ENCODE measurements at places on chromosomes 12 and 14. TPM values are rescaled to one million over a fixed set of nuclear protein-coding genes. Genes with fewer than 3 reads are reported as not detected.

The RNF212B gene
- not detected for polyA plus RNA-seq

The C3AR1 gene
- polyA plus RNA-seq = 4.3 TPM

The OTOGL gene
- polyA plus RNA-seq = 0.30 TPM

The LYZ gene
- polyA plus RNA-seq = 80.7 TPM

The PEBP1 gene
- polyA plus RNA-seq = 156 TPM

DNA sequence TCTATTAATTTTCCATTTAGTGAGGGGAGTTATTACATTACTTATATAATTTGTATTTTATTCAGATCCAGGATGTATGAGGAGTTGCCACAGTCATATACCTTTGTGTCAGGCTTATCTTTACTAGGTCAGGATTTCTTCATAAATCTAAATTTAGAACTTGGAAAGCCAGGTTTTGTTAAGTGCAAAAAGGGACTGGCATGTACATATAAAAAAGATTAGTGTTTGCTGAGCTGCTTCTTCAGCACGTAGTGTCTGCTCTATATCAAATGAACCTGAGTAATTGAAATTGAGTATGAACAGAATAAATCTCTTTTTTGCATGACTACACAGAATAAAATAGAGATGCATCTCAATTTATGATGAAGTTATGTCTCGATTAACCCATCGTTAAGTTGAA, 157.4 kb downstream of the NUBPL start:
- H3K4me1 ChIP-seq = no peaks in the 10 kb centered on the region
- H3K4me3 ChIP-seq = no peak overlapping the region
- no peaks in the 10 kb centered on the region for H3K36me3 ChIP-seq
- no peak overlapping the region for H3K27ac ChIP-seq
- DNase-seq = no peak

DNA sequence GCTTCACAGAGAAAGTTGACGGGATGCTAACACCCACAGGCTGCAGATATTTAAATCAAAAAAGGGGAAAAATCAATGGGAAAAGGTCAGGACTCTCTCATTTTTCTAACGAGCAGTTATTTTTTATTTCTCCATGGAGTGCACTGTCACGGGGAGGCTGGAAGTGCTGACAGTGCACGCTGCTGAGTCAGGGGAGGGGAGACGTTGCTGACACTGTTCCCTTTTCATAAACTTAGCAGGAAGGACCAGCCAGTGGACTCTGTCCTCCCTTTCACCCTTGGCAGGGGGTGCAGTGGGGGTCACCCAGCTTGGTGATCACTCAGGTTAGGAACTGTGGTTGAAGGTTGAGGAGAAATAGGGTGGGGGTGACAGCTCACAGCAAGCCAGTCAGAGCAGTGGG, 65.6 kb upstream of the FUT8 start:
- no peaks in the 10 kb centered on the region for H3K4me1 ChIP-seq
- H3K27me3 ChIP-seq = no peaks in the 10 kb centered on the region
- H3K36me3 ChIP-seq = no peaks in the 10 kb centered on the region
- peak; percentile 55 for DNase-seq

DNA sequence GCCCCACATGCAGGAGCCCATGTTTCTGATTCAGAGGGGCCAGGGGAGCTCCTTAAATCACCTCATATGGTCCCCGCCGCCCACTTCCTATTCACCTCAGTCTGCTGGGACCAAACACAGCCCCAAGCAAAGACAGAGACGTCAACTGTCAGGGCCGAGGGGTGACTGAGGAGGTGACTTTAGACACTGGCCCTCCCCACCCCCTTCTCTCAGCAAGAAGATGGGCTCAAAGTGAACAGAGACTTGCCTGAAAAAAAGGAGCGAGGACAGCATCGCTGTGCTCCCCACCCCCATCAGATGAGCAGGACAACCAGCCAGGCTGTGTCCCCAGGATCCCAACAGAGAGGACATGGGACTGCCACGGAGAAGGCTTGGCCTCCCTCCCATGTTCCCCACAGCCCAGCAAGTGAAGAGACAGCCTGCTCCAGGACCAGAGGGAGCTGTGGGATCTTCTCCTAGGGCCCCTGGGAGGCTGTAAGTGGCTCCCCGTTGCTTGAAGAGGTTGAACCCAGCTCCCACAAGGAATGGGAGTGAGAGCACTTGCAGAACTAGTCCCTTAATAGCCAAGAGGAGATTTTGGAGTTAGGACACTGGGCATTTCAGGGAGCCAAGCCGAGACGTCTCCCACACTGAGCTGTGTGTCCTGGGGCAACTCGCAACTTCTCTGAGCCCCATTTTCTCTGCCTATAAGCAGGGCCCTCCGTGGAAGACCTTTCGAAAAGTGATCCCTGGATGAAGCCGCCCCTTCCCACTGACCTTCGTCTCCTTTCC, 1.3 kb upstream of the KRT79 start:
- H3K27ac ChIP-seq = no peak overlapping the region
- no peak overlapping the region for H3K4me3 ChIP-seq
- DNase-seq = no peak
- H3K4me1 ChIP-seq = no peaks in the 10 kb centered on the region
- H3K27me3 ChIP-seq = peaks cover 20% of the 10 kb centered on the region

DNA sequence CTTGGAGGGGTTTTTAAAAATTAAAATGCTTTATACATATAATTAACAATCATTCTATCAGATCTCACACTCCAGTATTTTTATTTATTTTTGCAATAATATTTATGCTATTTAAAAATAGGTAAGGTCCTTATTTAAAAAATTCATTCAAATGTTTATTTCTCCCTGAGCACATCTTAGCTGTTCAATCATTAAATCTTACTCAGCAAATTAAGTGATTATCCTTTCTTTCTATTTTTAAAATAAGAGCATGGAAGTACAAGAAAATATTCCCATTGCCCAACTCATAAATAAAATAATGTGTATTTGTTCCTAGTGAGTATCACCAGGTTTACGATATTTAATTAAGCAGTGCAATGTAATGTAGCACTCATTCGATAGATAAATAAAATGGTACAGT, 357.2 kb upstream of the RPL10L start:
- no peaks in the 10 kb centered on the region for H3K4me1 ChIP-seq
- H3K27me3 ChIP-seq = no peaks in the 10 kb centered on the region
- H3K4me3 ChIP-seq = no peak overlapping the region
- no peaks in the 10 kb centered on the region for H3K36me3 ChIP-seq
- no peak for DNase-seq

DNA sequence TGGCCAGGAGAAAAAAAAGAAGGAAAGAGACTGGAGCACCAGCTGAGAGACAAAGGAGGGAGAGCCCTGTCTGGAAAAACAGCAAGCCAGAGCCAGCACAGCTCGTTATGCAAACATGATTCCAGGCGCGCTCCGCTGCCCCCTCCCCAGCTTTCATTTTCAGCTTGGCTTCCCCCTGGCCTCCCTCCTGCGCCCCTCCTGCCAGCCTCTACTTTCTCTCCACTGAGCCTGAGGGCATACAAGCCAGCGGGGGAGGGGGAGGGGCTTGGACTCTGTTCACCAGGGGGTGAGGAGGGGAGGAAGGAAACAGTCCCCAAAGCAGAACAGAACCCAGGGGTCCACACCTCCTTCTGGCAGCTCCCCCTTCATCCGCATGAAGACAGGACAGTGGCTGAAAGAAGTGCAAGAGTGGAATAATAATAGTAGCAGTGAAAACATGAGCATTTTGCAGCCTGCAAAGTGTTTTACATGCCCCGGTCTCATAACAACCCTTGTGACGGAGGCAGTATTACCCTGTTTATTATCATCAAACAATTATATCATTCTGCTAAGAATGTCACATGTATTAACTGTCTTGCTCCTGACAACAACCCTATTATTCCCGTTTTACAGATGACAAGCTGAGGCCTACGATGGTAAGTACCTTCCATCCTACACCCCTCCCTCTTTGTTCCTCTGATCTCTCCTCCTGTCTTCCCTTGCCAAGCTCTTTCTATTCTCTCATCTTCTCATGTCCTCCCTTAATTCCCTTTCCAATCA, 24.2 kb downstream of the SMUG1 start:
- no peak overlapping the region for H3K27ac ChIP-seq
- no peak overlapping the region for H3K4me3 ChIP-seq
- H3K36me3 ChIP-seq = no peaks in the 10 kb centered on the region
- peaks cover 60% of the 10 kb centered on the region for H3K4me1 ChIP-seq
- H3K27me3 ChIP-seq = peaks cover 8% of the 10 kb centered on the region

DNA sequence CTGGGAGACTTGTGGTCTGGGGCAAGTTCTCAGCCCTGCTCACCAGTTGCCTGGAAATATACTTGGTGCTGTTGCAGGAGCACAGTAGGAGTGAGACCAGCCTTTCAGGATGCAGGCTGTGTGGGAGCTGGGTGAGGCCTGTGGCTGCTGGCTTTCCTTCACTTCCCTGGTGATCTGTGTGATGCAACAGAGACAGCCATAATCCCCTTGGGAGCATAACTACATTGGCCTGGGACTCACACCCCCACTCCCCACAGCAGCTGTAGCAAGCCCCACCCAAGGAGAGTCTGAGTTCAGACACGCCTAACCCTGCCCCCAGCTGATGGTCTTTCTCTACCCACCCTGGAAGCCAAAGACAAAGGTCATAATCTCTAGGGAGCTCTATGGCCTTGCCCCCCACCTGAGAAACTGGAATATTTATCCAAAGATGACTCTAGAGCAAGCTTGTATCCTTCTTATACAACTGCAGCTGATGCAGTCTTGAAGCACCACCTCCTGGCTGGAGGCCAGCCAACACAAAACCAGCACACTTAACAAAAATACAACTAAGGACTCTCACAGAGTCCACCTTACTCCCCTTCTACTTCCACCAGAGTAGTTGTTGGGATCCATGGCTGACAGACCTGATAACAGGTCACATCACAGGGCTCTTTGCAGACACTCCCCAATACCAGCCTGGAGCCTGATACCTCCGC, 190.4 kb upstream of the CPNE8 start:
- H3K36me3 ChIP-seq = no peaks in the 10 kb centered on the region
- no peak for DNase-seq
- no peak overlapping the region for H3K4me3 ChIP-seq
- no peak overlapping the region for H3K27ac ChIP-seq
- no peaks in the 10 kb centered on the region for H3K4me1 ChIP-seq
- no peaks in the 10 kb centered on the region for H3K27me3 ChIP-seq

DNA sequence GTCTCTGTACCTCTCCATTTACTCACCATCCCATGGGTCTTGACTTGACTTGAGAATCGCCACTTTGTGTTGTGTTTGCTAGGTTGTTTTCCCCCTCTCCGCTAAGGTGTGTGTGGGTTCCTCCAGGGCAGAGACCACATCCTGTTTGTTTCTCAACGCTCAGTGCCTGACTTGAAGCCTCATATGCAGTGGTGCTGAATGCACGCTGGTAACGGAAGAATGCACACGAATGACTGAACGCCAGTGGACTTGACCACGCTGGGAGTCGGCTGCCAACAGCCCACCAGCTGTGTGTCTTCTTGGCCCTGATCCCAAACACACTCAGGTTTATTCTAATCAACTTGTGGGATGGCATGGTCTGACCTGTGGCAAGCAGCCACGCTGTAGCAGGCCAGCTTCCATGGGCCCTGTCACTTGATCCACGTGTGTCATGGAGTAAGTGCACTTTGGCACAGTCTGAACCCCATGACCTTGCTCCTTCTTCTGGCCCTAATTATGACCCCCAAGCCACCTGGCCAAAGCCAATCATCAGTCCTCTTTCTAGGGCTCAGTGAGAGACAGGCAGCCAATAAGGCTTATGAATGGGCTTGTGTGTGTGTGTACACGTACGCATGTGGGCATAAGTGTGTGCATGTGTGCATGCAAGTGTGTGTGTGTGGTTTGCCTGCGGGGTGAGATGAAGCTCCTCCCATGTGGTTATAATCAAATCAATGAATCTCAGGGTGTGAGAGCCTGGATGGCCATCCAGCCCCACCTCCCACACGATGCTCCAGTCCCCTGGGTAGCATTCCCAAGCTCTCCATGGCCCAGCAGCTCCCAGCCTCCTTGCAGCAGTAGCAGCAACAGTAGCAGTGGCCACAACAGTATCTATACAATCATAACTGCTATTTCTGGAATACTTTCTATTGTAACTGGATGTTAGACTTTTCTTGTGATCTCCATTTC, 6.4 kb upstream of the TC2N start:
- peaks cover 24% of the 10 kb centered on the region for H3K4me1 ChIP-seq
- no peaks in the 10 kb centered on the region for H3K27me3 ChIP-seq
- no peak overlapping the region for H3K4me3 ChIP-seq
- H3K27ac ChIP-seq = no peak overlapping the region

DNA sequence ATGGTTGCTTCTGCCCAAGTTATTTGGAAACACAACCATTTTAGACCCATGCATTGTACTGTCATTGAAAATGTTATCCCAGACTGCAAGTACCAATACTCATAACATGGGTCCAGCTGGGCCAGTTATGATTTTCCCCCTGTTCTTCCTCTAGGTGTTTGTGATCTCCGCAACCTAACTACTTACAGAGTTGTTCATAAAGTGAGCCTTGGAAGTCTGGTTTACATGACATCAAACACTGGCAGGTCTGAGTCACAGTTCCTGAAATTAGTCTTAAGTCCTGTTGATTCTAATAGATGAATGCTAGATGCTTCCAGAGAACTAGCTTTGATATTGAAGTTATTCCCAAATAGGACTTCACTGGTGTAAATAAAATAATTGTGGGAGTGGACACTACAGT, 487.0 kb downstream of the MED13L start:
- no peak overlapping the region for H3K27ac ChIP-seq
- no peak for DNase-seq
- H3K4me3 ChIP-seq = no peak overlapping the region

DNA sequence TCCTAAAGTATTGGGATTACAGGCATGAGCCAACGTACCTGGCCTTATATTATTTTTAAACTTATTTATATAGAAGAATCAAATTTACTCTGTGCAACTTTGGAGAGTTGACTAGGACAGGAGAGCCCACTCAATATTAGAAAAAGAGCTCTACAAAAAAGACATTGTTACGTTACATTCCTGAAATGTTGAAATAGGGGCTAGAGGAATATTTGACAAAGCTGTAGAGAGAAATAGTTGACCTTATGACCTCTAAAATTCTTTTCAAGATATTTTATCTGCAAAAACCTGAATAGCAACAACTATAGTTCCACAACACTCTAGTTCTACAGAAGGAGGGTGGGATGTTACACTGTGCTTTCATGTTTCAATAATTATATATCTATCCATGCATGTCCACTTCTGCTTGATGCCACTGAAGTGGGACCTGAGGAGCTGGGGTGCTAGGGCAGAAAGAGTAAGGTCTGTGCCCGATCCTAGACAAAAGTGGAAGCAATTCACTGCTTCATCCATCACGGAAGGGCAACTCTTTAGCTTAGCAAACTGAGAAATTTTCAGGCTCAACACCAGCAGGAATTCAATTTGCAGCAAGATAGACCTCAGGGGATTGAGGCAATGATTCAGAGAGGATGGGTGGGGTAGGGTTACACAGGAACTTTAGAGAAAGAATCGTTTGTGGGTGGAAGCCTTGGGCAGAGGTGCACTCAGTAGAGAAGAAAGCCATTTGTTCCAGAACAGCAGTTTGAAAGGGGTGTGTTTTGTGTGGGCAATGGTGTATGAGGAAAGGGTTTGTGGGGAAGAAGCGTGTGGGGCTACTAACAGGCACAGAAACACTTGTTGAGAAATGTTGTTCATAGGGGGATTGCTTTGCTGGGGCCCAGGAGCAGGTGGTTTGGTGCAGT, 16.0 kb upstream of the RNASE10 start:
- H3K4me3 ChIP-seq = no peak overlapping the region
- H3K4me1 ChIP-seq = no peaks in the 10 kb centered on the region
- no peaks in the 10 kb centered on the region for H3K36me3 ChIP-seq
- no peak overlapping the region for H3K27ac ChIP-seq

GRCh38 chr14:36426836-36427235, 93.2 kb downstream of the NKX2-1 start:
- no peak overlapping the region for H3K27ac ChIP-seq
- H3K4me3 ChIP-seq = no peak overlapping the region
- H3K4me1 ChIP-seq = peaks cover 2% of the 10 kb centered on the region
- no peaks in the 10 kb centered on the region for H3K36me3 ChIP-seq
- H3K27me3 ChIP-seq = no peaks in the 10 kb centered on the region

GRCh38 chr12:4849115-4849541, 60.6 kb upstream of the KCNA1 start:
- H3K27me3 ChIP-seq = no peaks in the 10 kb centered on the region
- no peak overlapping the region for H3K27ac ChIP-seq
- H3K4me3 ChIP-seq = no peak overlapping the region
- DNase-seq = peak; percentile 62
- H3K36me3 ChIP-seq = no peaks in the 10 kb centered on the region
